ENCODE measurements at places on chromosomes 13 and 19.

- peak; percentile 58 for DNase-seq
Observed at GRCh38 chr13:52862358-52863206, 14.1 kb upstream of the PCDH8 start.

- DNase-seq, result no peak
Observed at GRCh38 chr13:93477238-93477637, 250.6 kb downstream of the GPC6 start.

GRCh38 chr19:49408816-49409440 lies 14.3 kb downstream of the PTH2 start:
- peak; percentile 74 for DNase-seq

DNA sequence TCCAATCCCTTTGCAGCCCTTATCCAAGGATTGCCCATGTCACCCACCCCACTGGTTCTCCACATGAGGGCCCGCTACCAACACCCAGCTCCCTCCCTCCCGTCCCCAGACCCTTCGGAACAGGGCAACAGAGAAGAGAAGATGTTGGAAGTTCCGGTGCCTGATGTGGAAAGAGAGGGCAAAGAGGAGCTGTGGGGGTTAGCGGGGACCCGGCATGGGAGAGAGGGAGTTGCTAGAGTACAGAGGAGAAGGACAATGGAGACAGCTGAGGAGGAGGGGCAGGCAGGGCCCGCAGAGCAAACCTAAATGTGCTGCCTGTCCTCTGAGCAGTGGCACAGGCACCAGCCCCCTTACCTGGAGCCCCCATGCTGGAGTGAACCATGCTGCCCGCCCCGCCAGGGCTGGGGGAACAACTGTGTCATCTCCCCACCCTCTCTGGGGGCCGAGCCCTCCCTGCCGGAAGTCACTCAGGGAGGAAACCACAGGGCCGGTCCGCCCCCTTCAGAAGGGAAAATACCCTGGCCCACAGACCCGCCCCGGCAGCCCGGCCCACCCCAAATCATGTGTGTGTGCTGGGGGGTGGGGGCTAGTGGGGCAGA lies at the start of gene POU2F2:
Gene POU2F2 (minus strand): TSS at position 417 of the 599 bp plus-strand sequence. CDS start 35 bp downstream, at position 382.
- peak; percentile 71 for DNase-seq

DNA sequence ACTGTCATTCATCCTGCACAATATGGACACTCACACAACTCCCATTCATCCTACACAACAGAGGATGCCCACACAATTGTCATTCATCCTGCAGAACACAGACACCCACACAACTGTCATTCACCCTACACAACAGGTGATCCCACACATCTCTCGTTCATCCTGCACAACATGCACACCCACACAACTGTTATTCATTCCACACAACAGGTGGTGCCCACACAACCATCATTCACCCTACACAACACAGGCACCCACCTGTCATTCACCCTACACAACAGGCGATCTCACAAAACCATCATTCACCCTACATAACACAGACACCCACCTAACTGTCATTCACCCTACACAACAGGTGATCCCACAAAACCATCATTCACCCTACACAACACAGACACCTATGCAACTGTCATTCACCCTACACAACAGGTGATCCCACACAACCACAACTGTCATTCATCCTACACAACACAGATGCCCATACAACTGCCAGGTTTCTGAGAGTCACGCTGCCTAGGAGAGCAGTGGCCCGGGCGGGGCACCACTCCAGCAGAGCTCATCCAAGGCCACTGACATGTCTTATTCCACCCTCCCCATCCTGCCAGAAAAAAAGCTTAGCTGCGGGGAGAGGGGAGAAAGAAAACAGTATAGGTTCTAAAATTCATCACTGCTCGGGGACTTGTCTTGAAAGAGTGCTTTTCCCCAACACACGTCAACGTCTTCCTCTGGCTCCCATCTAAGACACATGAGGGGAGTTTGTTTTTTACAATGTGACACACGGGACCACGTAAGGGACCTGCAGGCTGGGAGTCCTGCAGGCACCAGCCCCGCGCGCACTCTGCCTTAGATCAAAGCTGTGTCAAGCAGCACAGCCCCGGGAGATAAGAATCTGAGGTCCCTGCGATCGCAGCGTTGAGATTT lies 44.0 kb downstream of the KLF2 start:
- DNase-seq, result no peak

DNA sequence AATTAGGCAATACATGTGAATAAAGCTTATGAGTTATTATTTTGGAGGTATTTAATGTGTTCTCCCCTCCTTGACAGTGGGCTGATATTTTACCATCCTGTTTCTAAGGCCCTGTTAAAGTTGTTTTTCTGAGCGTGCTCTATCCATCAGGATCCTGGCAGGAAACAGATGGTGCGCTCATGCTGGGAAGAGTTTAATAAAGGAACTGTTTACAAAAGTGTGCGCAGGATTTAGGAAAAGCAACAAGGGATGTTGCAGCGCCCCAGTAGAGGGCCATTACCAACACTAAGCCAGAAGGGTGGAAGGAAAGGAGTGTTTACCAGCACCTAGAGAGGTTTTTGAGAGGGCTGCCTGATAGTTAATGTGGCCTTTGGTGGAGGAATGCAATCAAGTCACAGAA lies 374.5 kb downstream of the KCNRG start:
- DNase-seq, result no peak

DNA sequence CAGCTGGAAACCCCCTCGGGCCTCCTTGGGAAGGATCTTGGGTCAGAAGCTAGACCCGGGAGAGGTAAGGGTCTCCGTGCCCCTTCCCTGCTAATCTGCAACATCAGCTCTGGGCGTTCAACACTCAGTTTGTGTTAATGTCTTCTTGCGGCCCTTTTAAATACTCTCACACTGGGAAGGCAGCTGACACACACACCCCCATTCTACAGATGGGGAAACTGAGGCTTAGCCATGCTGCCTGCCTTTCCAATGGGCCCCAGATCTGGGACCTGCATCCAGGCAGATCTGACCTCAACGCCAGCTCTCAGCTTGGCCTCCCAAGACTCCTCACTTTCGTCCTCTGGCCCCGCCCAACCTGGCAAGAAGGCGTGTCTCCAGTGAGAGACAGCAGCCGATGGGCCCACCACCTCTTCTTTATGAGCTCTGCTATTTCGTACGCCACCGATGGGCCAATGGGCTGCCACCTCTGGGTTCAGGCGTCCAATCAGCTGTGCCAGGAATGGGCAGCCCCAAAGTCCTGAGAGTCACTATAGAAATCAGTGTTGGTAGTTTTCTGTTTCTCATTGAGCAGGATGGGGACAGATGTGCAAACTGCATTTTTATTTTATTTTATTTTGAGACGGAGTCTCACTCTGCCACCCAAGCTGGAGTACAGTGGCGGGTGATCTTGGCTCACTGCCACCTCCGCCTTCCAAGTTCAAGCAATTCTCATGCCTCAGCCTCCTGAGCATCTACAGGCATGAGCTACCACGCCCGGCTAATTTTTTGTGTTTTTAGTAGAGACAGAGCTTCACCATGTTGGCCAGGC lies 43.8 kb downstream of the DNM2 start:
- DNase-seq, result no peak

DNA sequence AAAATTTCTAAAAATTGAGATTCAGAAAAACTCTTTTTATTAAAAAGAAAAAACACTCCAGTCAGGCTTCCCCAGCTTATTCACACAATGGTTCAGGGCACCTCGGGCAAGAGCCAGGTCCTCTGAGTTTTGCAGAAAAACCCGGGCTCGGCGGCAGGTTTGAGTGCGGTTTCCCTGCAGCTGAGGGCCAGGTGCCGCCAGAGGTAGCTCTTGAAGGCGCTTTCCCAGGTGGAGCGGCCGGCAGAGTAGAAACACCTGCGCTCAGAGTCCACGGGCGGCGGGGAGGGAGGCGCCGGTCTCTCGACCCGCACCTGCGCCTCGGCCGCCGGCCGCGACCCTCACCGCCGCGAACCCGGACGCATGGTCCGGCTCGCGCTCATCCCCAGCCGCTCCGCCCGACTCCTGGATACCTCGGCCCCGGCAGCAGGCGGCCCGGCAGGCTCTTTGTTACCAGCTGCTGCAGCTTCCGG lies 444 bp downstream of the PROSER1 start:
- no peak for DNase-seq

GRCh38 chr19:46408664-46409039 lies 4.7 kb downstream of the CCDC8 start:
- DNase-seq, result no peak

DNA sequence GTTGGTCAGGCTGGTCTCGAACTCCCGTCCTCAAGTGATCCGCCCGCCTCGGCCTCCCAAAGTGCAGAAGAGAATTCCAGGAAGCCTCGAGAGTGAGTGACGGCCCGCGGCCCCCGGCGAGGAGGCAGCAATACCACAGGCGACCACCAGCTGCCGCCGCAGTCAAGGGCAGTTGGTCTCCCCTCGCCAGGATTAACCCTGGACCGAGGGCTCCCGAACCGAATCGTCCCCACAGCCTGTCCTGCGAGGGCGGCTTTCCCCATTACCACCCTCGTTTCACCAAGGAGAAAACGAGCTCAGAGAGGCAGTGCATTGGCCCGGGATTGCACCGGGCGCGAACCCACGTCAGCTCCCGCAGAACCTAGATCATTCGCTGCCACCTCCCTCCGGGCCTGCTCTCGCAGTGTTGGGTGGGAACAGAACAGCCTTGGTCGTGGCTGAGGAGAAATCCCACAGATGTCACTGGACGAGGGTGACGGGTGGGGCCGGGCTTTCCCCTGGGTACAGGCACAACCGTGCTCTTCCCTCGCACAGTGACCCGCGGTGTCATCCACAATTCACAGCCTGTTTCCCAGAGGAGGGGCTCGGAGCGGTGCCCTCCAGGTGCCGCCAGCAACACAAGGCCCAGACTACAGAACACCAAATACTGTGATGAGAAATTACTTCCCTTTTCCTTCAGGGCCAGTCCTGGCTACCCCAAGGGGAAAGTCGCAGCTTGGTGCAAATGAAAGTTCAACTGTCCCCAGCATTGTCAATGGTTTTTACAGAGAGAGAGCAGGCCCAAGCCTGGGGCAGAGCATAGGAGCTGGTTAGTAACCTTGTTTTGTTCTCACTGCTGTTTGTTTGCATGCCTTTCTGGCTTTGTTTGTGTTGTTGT lies 24.8 kb downstream of the C2CD4C start:
- DNase-seq, result no peak

GRCh38 chr19:13978351-13979243 lies 26.3 kb downstream of the DCAF15 start:
- peak; percentile 18 for DNase-seq

GRCh38 chr19:37928527-37929286 lies 21.7 kb downstream of the SIPA1L3 start:
- peak; percentile 53 for DNase-seq

DNA sequence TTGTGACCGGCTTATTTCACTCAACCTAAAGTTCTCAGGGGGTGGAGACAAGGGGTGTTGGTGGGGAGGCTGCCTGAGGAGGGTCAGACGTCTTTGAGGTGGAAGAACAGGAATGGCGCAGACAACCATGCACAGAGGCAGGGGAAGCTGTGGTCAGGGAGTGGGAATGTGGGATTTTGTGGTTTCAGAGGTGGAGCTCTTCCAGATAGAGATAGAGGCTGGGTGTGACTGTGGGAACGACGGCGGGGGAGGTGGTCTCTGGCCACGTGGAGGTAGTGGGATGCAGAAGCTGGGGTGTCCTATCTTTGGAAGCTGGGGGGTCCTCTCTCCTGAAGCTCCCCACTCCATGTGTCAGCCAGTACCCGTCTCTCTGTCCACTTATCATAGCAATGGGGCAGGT lies 7.8 kb upstream of the KLK14 start:
- no peak for DNase-seq

- no peak for DNase-seq
Observed at GRCh38 chr19:9644472-9644871, 23.4 kb upstream of the ZNF561 start.

DNA sequence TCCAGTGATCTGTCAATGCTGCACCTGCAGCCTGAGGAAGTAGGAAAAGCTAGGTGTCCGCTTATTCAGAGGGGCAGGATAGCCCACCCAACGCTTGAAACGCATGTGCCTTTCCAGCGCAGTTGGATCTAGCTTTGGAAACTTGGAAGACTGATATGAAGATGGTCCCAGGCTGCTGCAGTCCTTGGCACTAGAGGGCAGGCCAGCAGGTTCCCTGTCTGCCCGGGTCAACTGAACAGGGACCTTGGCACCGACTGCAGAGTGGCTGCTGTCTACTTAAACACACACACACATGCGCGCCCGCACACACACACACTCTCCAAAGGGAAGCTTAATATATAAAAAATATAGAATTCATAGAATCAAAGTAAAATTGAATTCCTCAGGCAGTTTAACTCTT lies 100.0 kb downstream of the TSHZ3 start:
- DNase-seq, result no peak

DNA sequence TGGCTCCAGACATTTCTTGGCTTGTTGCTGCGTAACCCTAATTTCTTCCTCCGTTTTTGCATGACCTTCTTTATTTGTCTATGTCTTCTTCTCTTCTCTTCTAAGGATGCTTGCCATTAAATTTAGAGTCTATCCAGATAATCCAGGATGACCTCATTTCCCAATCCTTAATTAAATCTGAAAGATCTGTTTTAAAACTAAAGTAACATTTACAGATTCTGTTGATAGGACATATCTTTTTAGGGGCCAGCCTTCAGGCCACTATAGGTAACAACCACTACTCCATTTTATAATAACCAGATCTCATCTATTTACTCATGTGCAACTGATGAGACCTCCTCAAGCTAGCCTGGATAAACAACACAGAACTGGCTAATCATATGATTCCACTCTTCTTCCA lies 490.5 kb upstream of the SLC10A2 start:
- DNase-seq, result no peak

DNA sequence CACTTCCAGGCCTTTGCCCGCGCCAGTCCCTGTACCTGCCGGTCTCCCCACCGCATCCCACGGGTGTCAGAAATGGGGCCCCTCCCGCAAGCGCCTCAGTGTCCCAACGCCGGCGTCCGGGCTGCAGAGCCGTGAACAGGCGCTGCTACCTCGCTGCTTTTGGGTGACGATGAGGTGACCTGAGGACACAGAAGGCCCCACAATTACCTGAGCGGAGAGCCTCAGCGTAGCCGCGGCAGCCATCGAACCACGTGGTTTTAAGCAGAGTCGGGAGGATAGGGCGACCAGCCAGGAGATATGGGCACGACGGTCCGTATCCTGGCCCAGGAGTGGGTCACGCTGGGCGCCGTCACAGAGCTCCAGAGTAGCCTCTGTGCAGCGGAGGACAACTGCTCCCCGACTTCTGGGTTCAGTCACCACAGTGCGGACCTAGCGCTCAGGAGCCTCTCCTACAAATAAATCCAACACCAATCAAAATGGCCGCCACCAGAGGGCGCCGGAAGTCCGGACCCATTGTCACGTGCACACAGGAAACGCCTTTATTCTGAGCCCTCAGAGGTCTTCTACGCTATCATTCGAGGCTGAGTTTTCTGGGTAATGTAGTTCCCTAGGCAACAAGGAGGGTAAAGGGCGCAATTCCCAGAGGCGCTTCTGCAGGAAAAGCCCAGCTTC lies at the start of gene ZNF814:
Gene ZNF814 (minus strand): TSS at position 478 of the 672 bp plus-strand sequence. CDS start 235 bp downstream, at position 243.
- DNase-seq, result peak; percentile 84

GRCh38 chr13:95455782-95456181 lies 96.7 kb upstream of the CLDN10 start:
- DNase-seq, result no peak

GRCh38 chr13:52749419-52749818 lies 9.8 kb upstream of the CNMD start:
- no peak for DNase-seq

All from suppressor macrophage treated with lipopolysaccharide for 1 hour (primary cell).